ENCODE measurements at places on chromosomes 7 and 10. TPM values are rescaled to one million over a fixed set of nuclear protein-coding genes. Genes with fewer than 3 reads are reported as not detected.

ZNF727 gene
- total RNA-seq: 3.0 TPM

PANK1 gene
- 13.6 TPM for total RNA-seq

R3HCC1L gene
- total RNA-seq: 30.6 TPM

GNGT1 gene
- total RNA-seq: 0.65 TPM

ABCB4 gene
- total RNA-seq: 0.13 TPM

EIF5AL1 gene
- 0.73 TPM for total RNA-seq

TIMM23 gene
- total RNA-seq: 67.0 TPM

LRRC18 gene
- not detected for total RNA-seq

AKR1C8 gene
- 0.23 TPM for total RNA-seq

ZNF365 gene
- 1.2 TPM for total RNA-seq

VSTM4 gene
- total RNA-seq: 7.1 TPM

CARD11 gene
- not detected for total RNA-seq

PTPN20 gene
- total RNA-seq: not detected

CYP2C19 gene
- not detected for total RNA-seq

MYOF gene
- total RNA-seq: 4.6 TPM

SPDYE9 gene
- total RNA-seq: not detected

NUTM2D gene
- total RNA-seq: 0.59 TPM

FAM131B gene
- total RNA-seq: 0.22 TPM

DLX6 gene
- total RNA-seq: 3.4 TPM

VCL gene
- total RNA-seq: 45.5 TPM

COPG2 gene
- total RNA-seq: 53.9 TPM

PAPOLB gene
- total RNA-seq: not detected

TAS2R41 gene
- total RNA-seq: not detected

FAM25A gene
- total RNA-seq: not detected

GBX1 gene
- 0.95 TPM for total RNA-seq

EPDR1 gene
- 20.2 TPM for total RNA-seq

MCM10 gene
- total RNA-seq: 53.1 TPM

LIPA gene
- 14.6 TPM for total RNA-seq

GPC2 gene
- 17.2 TPM for total RNA-seq

CYP2E1 gene
- total RNA-seq: 0.03 TPM

OPALIN gene
- not detected for total RNA-seq

PRSS1 gene
- not detected for total RNA-seq

CCDC6 gene
- total RNA-seq: 18.2 TPM

BMPER gene
- total RNA-seq: 0.47 TPM

GAD2 gene
- not detected for total RNA-seq

PLCE1 gene
- total RNA-seq: 5.0 TPM

PPP1R17 gene
- not detected for total RNA-seq

RASA4B gene
- total RNA-seq: 1.5 TPM

SPDYE8 gene
- not detected for total RNA-seq

PRRT4 gene
- total RNA-seq: 3.2 TPM

EMX2 gene
- 2.6 TPM for total RNA-seq

LRIT2 gene
- total RNA-seq: not detected

TRAPPC14 gene
- total RNA-seq: 15.4 TPM

CREB5 gene
- 17.6 TPM for total RNA-seq

KCNIP2 gene
- 0.81 TPM for total RNA-seq

PDE6C gene
- total RNA-seq: not detected

SLC26A3 gene
- not detected for total RNA-seq

MPP7 gene
- total RNA-seq: 5.9 TPM

TMEM130 gene
- total RNA-seq: not detected

FZD8 gene
- total RNA-seq: 39.3 TPM

AMZ1 gene
- 0.02 TPM for total RNA-seq

PAX2 gene
- 2.1 TPM for total RNA-seq

OLAH gene
- total RNA-seq: not detected
